Endothelial cell of coronary artery (primary cell): ENCODE measurements at places on chromosomes 7 and 10. TPM values are rescaled to one million over a fixed set of nuclear protein-coding genes. Genes with fewer than 3 reads are reported as not detected.

The NUTM2A gene
- 0.19 and 0.27 TPM in 2 replicates for total RNA-seq

The SAMD9L gene
- 9.9 and 15.0 TPM in 2 replicates for total RNA-seq

The CLDN12 gene
- 5.9 and 15.0 TPM in 2 replicates for total RNA-seq

The MYL7 gene
- not detected in 2 replicates for total RNA-seq

The GPR22 gene
- not detected in 2 replicates for total RNA-seq

The NPFFR1 gene
- total RNA-seq: not detected in 2 replicates

The EN2 gene
- 0.09 TPM in 1 of 2 replicates, not detected in the other for total RNA-seq

The FGF8 gene
- not detected in 2 replicates for total RNA-seq

The FAM25G gene
- total RNA-seq: not detected in 2 replicates

The ASAH2B gene
- 1.4 and 1.6 TPM in 2 replicates for total RNA-seq

The GNAT3 gene
- total RNA-seq: not detected in 2 replicates

The PSD gene
- 0.09 and 0.28 TPM in 2 replicates for total RNA-seq

The LIPM gene
- total RNA-seq: not detected in 2 replicates

The CRHR2 gene
- not detected in 2 replicates for total RNA-seq

The POLR2J2 gene
- total RNA-seq: 2.6 and 3.0 TPM in 2 replicates

The PODXL gene
- total RNA-seq: 51.3 and 66.4 TPM in 2 replicates

The PON3 gene
- 0.09 and 0.66 TPM in 2 replicates for total RNA-seq

The FEZF1 gene
- total RNA-seq: not detected in 2 replicates

The WDR86 gene
- not detected in 2 replicates for total RNA-seq

The ZNF800 gene
- total RNA-seq: 8.5 and 13.1 TPM in 2 replicates

The MACROH2A2 gene
- total RNA-seq: 0.36 and 1.5 TPM in 2 replicates
